ENCODE measurements at places on chromosomes 12 and 14.

DNA sequence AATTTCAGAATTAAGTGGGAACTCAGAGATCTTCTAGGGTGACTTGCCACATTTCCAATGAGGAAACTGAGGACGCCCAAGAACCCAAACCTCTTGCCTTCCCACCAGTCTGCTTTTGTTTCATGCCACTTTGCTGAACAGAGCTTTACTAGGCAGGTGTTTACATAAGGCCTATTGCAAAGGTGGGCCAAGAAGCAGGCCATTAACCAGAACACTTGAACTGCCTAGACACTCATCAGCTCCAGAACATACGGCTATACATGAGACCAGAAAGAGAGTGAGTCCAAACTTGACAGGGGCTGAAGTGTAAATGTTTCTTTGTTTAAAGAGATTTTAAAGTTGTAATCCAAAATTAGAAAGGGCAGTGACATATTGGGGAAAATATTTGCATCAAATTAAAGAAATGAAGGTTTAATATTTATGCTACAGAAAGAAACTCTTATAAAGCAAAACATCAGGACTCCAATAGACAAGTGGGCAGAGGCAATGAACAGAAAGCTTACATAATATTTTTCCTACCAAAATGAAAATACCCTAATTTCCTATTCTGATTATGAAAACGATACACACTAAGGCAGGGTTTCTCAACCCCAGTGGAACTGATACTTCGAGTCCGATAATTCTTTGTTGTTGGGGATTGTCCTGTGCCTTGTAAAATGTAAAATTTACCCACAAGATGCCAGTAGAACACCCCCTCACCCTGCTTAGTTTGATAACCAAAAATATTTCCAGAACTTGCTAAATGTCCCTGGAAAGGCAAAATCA is 11.7 kb downstream of the BATF start:
- DNase-seq: no peak

DNA sequence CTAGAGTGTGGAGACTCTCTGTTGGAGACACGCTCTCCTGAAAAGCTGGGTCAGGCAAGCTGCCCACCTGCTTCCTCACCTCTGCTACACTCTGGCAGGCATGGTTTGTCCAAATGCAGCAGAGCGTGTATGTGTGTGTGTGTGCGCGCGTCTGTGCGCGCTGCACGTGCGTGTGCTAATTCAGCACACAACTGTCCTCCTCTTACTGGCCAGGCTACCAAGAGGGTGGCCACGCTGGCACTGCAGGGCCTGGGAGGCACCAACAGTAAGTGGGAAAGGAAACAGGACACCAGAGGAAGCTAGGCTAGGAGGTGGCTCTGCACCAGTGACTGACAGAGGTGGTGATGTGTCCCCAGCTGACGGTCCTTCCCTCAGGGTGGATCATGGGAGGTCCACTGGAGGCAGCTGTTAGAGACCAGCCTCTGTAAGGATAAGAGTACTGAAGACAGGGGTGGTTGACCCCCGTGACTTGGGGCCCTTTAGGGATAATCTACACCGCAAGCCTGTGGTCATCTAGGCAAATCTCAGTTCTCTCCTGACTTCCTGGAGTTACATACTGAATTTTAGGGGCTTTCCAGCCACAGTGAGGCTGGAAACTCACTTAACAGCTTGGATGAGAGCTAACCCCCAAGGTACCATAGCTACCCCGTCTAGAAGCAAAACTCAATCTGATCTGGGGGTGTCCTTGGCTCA is 15.6 kb upstream of the TFCP2 start:
- DNase-seq: no peak

DNA sequence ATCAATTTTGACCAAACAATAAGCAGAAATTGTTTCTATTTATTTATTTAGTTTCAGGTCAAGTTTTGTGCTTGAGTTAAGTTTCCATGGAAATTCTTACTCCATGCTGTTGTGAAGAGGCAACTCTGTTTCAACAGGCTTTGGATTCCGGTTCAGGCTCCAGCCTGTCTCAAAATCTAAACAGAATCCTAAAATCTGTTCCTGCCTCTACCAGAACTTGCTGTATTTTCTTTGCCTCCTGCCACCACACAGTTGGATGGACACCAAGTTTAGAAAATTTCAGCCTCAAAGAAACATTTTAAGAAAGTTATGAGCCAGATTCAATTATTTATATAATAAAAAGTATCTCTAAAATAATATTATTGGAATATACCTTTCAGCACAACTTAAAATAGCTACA is 330.9 kb downstream of the FOXG1 start:
- DNase-seq: no peak

- DNase-seq: no peak
Measured at GRCh38 chr14:68268197-68268596, 448.6 kb downstream of the RAD51B start.

DNA sequence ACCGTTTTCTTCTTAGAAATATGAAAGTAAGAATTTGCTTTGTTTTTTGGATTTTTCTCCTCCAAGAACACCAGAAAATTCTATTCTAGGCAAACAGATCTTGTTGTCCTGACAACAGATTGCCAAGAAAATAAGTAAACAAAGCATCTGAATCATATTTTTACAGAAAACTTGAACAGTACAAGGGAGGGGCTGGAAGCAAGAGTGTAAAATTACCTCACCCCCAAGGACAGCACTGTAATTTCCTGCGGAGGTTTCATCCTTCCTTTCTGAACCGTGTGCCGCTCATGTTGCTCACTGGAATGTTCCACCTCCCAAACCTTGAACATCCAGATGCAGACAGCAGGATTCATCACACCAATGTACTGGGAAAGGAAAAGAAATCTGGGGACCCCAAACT is 5.4 kb upstream of the CAMKK2 start:
- DNase-seq: no peak

DNA sequence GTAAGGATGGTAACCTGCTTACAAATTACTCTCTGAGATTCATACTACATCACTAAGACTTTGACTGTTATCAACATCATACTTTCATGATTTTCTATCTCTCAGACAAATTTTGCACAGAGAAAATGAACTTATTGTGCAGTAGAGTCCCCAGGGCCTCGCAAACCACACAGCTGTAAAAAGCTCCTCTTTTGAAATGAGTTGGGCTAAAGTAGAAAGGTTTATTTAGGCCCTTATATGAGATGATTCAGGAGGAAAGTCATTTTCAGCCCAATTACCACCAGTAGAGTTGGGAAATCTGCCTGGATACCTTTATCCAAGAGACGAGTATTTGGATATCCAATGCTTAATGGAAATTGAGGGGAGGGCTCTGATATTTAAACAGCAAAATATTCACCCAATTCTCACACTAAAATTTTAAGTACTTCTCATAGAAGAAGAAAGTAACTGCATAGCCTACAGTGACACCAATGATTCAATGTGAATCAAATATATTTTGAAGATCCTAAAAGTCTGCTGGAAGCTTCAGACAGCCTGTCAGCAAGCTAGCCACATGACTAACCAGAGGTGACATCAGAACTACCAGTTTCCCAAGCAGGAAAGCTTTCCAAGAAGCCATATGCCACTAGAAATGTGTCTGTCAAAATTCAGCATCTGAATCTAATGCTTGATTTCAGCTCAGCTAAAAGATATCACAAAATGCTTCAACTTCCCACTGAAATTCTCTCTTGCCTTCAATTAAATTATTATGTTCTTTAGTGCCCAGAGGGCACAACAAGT is 190.1 kb upstream of the SYT1 start:
- DNase-seq: no peak

DNA sequence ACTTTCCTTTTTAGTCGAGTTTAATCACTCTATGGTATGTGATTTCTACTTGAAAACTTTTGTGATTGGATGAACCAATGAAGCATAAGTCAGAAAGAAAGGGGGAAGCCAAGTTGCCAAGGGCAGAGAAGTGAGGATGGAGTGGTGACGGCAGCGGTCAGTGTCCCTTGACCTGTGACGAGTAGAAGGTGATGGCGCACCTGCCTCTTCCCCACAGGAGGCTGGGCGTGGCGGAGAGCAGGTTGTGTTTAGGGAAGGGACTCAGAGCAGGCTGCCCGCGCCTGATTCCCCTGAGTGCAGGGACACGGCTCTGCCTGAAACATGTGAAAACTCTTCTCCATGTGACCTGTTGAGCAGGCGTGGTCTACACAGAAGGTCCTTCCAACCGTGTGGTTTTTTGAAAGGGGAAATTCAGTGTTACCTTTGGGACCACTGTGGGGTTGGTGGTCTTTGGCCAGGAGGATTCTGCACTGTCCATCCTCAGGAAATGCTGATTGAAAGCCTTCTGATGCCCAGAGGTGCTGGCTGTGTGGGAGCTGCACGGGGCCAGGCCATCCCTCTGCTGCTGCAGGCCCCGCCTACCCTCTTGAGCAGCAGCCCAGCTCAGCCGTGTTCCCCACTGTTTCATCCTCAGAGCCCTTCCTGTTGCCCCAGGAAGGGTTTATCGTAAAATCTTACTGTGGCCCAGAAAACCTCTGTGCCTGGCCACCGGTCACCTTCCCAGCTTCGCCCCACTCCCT is 23.5 kb upstream of the AMN start:
- no peak for DNase-seq

GRCh38 chr14:68518166-68518565 is 274.7 kb downstream of the ZFP36L1 start:
- no peak for DNase-seq

Measured in hematopoietic multipotent progenitor cell (in vitro differentiated cells).